ENCODE measurements at places on chromosomes 1 and 21.

DNA sequence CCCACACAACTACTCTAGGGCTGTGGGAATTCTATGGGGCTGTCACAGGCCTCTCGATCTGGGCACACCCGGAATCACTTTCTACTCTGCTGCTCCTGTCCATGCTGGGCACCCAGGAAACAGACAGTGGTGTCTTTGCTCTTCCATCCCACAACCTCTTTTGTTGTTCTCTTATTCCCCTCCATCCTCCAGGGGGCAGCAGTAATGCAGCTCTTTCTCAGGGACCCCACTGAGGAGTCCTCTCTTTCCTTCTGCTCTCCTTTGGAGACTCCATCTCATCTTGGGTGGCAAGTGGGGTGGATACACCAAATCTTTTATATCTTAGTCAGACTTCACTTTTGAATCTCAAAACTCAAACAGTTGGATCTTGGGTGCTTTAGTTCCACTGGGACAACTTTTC, 206.3 kb downstream of the HS2ST1 start:
- no peak for DNase-seq

- no peak for DNase-seq
These were observed 51.2 kb downstream of the ZZZ3 start for GRCh38 chr1:77631302-77631701.

DNA sequence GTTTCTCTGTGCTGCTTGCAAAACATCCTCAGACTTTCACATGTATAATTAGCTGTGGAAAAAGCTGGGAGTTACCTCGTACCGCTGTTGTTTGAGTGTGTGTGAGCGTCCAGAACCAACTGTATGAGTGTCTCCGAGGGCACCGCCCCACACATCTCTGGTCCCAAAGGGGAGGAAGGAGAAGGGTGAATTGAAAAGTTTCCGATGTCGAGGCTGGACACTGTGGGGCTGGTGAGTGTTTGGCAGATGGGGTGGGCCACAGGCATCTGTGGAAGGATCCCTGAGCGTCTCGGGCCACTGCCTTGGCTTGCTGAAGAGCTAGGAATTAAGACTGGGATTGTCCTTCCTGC, 1.2 kb downstream of the ATP2B4 start:
- no peak for DNase-seq

GRCh38 chr1:203325026-203325417, 19.7 kb downstream of the BTG2 start:
- DNase-seq: no peak

DNA sequence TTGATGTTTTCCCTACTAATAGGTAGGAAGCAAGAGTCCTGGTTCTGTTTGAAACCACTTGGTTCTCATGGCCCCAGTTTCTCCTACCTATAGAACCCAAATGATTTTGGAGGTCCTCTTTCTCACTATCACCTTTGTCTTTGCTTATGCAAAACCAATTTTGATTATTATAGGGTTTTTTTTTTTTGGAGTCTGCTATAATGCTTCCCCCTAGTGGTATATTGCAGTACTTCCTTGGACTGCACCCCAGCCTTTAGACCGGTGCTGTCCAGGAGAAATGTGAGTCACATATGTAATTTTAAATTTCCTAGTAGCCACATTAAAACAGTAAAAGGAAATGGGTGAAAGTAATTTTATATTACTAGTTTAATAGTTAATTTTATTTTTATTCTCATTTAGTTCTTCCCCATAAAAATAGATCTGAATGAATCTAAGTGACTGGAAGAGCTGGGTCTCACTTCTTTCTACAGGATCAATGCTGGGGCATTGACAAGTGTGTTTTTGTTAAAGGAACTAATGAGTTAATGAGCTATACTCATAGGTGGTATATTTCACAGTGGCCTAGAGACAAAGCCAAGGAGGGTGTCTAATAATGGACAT, 10.6 kb downstream of the FCMR start:
- peak; percentile 75 for DNase-seq

All from HT-29 (cell line).